ENCODE measurements at places on chromosomes 5 and 9.

DNA sequence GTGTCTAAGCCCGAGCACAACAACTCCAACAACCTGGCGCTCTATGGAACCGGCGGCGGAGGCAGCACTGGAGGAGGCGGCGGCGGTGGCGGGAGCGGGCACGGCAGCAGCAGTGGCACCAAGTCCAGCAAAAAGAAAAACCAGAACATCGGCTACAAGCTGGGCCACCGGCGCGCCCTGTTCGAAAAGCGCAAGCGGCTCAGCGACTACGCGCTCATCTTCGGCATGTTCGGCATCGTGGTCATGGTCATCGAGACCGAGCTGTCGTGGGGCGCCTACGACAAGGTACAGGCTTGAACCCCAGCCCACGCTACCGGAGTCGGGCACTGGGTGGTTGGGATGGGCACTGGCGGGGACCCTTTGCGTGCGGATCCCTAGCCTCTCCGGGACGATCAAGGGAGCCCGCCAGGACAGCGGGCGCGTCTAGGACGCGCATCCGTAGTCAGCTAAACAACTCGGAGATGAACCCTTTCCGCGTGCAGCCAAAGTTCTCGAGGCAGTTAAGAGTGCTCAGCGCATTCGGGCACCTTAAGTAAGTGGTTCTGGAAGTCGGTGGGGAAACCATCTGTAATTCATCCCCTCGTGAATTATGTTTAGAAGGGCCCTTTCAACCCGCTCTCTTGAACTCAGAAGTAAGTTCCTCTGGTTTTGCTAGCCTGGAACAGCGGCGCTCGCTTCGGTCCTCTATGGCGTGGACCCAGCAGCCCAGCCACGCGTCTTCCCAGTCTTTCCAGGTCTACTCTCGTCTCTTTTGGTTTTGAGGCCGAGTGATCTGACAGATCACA, 1.3 kb downstream of the KCNN2 start:
- no peak for DNase-seq

GRCh38 chr5:40399349-40399748, 280.4 kb upstream of the PTGER4 start:
- DNase-seq: peak; percentile 78

- DNase-seq: peak; percentile 30
These were observed 362.8 kb downstream of the NPR3 start for GRCh38 chr5:33073881-33074327.

GRCh38 chr5:145362266-145362665, 472.9 kb downstream of the PRELID2 start:
- peak; percentile 95 for DNase-seq

- DNase-seq: no peak
These were observed 103.8 kb upstream of the LIFR start for GRCh38 chr5:38660194-38660668.

DNA sequence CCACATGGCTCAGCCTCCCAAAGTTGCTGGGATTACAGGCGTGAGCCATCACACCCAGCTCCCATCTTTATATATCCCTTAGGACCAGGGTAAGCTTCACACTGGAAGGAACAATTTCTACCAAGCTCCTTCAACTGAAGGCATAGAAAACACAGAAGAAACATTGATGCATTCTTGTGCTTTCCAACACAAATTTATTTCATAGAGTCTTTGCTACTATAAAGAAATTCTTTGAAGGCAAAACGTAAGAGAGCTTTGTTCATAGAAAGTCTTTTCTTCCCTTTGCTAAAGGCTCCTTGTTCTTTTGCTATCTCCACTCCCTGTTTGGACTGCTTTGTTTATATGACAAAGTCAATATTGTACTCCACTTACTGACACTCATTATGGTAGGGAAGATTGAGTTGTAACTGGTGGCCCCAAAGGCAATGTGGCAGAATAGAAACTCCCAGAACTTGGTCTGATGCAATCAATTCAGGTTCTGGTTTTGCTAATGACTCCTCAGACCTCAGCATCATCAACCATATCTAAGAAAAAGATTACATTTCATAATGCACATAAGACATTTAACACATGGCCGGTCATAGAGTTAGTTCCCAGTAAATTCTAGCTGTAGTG, 97.4 kb upstream of the CLINT1 start:
- DNase-seq: no peak

DNA sequence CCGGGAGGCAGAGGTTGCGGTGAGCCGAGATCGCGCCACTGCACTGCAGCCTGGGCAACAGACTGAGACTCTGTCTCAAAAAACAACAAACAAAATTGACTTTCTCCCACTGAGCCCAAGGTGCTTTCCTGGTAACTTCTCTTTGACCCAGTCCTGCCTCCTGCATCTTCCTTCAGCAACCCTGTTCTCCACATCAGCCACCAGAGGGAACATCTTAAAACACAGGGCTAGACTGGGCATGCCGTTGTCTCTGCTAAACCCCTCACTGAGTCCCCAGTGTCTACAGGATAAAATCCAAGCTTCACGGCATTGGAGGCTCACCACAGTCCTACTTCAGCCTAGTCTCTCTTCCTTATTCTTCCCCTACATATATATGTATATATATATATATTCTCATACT, 39.8 kb upstream of the KCNMB1 start:
- peak; percentile 20 for DNase-seq

DNA sequence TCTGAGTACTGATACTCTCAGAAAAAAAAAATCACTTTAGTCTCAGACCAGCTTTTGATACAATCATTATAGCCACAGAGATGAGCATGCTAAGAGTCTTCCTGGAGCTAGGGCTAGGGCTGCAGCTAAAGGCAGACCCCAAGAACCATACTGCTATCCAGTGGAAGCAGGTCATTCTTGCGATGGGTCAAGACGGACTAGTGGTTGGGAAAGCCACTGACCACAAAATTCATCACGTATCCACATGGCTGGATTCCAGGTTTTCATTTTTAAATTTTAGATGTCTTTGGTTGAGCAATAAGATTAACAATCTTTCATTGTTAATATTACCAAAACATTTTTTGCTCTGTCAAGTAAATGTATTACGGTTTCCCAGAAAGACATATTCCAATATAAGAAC, 598.1 kb downstream of the DNAH5 start:
- no peak for DNase-seq

DNA sequence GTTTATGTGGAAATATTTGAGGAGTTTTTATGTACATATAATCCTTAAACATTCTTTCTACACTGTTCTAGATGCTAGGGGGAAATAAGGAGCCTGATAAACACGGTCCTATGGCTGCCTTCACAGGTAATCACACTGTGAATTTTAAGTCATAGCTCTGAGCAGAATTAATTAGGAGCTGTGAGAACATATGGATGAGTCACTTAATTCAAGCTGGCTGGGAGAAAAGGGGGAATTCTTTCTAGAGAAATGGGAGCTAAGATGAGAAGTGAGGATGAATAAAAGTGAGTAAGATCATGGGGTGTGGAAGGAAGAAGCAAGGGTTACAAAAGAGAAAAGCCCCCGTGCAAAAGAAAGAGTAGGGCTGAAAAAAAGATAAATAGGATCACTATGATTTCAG, 290.8 kb downstream of the DNAH5 start:
- DNase-seq: no peak

DNA sequence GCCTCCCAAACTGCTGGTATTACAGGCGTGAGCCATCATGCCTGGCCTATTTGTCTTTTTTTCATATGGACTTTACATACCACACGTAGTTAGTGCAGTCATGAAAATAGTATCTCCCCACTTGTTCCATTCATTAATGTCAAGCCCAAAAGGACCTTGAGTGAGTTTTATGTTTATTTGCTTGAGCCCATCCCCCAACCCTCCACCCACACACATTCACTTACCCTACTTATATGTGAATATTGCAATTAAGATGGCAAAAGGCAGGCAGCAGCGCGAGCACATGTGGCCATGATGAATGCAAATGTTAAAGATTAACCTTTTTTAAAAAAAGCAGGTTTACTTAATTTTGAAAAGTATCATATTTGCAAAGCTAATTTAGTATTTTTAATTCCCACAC, 24.9 kb upstream of the PIK3R1 start:
- no peak for DNase-seq

GRCh38 chr5:8012131-8012977, 143.4 kb downstream of the MTRR start:
- DNase-seq: no peak

DNA sequence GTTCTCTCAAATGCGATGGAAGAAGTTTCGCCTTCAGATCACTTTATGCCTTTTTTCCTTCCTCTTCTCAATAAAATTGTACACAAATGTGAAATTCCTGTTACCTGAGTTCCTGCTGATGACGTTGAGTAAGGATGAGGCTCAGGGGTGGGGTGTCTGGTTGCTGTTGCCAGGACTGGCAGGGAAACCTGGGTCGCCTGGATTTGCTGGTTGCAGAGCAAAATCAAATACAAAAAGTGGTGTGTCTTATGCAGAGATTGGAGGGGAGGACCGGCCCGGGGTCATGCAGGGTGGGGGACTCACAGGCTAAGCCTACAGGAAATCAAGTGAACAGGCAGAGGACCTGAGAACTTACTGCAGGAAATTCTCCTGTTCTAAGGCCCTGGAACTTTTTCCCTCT, 39.2 kb downstream of the ANXA2R start:
- no peak for DNase-seq

DNA sequence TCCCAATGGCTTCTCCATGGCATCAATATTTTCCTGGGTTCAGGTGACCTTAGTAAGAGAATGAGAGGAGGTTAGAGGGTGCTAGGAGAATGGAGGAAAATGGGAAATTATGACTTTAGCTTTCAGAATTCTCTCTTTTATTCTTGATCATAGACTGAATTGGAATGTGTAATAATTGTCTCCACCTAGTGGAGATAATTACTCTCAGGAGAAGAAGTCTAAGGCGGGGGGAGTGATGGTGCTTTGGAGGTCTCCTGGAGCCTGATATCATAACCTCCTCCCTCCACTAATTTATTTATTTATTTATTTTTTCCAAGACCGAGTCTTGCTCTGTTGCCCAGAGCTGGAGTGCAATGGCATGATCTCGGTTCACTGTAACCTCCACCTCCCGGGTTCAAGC, 221.3 kb downstream of the GRIA1 start:
- peak; percentile 11 for DNase-seq

DNA sequence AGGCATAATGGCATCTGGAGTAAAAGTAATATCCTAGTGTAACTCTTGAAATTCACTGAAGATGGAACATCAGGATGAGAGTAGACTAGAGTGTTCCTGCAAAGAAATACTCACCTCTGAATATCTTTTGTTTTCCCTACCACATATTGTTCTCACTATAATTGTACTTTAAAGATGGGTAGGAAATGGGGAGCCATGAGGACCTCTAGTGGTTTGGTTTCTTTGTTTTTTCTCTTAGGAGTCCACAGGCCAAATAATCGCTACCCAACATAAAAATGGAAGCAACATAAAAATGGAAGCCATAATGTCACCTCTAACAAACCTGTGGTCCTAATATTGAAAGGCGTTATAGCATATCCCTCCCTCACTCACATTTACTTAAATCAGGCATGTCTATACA, 2375.8 kb downstream of the MAT2B start:
- DNase-seq: no peak

All from iris pigment epithelial cell (primary cell).